ENCODE measurements at places on chromosomes 7 and 10.

GRCh38 chr10:60338002-60338564 is 51.6 kb downstream of the ANK3 start:
- no peak for DNase-seq

GRCh38 chr10:23818484-23818883 is 379.6 kb downstream of the OTUD1 start:
- no peak for DNase-seq

GRCh38 chr7:48420206-48420605 is 248.9 kb downstream of the ABCA13 start:
- DNase-seq, result no peak

- DNase-seq, result no peak
Observed at GRCh38 chr7:151592868-151593486, 73.3 kb upstream of the RHEB start.

DNA sequence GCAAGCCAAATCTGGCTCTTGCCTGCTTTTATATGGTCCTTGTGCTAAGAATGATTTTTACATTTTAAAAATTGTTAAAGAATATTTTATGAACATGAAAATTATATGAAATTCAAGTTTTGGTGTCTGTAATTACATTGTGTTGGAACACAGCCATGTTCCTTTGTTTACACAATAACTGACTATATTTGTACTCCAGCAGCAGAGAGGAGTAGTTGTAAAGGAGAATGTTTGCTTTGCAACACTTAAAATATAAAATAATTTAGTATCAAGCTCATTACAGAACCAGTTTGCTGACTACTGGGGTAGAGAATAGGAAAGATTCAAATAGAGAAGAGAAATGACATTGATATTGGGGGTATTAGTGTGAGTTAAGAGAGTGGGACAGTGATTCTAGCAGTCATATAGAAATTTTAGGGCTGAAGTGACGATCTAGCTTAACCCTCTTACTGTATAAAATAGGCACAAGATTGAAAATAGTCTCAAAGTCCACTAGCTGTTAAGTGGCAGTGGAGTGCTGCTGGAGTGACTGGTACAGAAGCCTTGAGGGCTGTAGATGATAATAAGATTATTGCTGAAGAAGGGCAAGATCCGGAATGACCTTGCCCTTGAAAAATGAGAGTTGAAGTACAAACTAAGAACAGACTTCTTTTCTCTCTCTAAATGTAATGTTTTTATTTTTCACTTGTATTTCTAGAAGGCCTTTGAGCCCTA is 28.2 kb downstream of the SGPL1 start:
- DNase-seq, result no peak

DNA sequence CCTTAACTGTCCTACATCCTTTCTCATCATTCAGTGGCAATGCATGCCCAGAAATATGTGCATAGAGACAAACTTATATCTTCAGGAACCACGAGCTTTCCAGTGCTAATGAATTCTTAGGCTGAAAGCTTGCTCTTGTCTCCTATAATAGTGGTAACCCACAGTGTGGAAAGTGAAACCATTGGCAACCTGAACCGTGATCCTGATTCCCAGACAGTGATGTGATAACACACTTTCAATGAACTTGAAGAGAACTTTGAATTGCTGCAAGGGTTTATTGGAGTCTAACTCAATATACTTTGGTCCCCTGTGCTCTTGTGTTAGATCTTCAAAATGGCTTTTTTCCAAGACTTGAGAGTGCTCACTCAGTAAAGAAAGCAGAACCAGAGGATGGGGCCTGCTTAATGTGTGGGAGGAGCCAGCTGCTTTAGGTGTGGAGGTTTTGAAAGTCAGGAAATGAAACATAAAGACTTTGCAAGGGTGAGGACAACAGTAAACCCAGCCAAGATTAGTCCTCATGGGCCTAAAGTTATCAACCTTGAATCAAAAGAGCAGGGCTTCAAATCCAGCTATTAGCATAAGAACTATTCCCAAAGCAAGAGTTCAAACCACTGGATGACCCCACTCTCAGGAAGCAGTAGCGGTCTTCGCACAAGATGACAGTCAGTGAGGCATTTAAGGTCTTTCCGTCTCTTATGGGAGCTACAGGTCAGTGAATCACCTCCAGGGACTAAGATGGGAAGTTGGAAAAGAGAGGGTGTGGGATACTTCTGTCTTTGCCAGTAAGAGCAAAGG is 332.4 kb upstream of the NRP1 start:
- DNase-seq, result peak; percentile 76

- no peak for DNase-seq
Observed at GRCh38 chr10:51272555-51272954, 198.3 kb downstream of the PRKG1 start.

GRCh38 chr7:50555594-50556140 is 9.5 kb downstream of the DDC start:
- DNase-seq, result no peak

- DNase-seq, result no peak
Observed at GRCh38 chr10:29603223-29603896, 31.4 kb downstream of the SVIL start.

DNA sequence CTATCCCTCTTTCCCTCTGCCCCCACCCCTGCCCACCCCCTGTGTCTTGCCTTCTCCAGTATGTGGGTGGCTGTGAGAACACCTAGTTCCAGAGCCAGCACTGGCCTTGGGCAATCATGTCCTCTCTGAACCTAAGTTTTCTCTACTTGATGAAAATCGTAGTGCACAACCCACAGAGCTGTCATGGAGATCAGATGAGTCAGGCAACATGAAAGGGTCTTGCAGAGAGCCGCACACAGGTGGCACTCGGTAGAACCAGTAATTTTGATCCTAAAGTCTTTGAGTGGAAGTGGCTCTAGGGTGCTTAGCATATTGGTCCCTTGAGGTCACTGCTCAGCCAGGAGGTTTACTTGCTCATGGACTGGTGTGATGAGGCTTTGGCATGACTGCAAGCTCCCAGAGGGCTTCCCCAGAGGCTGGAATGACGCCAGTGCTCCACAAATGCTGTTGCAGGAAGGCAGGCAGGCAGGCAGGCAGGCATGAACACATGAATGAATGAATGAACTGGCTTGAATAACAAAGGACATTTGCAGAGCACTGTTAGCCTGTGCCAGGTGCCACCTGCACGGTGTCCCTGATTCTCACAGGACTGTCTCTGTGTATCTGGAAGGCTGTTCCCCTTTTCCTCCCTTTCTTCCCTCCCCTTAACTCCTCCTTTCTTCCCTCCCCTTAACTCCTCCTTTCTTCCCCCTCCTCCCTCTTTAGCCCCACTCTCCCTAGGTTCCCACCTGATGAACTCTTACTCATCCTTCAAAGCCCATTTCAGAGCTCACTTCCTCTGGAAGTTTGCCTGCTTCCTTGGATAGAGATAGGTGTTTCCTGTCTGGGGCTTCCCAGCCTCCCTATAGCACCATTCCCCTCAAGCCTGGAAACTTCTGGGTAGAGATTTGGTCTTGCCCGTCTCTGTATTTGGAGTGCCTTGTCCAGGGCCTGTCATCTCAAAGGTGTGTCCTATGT is 27.2 kb upstream of the CTBP2 start:
- no peak for DNase-seq

DNA sequence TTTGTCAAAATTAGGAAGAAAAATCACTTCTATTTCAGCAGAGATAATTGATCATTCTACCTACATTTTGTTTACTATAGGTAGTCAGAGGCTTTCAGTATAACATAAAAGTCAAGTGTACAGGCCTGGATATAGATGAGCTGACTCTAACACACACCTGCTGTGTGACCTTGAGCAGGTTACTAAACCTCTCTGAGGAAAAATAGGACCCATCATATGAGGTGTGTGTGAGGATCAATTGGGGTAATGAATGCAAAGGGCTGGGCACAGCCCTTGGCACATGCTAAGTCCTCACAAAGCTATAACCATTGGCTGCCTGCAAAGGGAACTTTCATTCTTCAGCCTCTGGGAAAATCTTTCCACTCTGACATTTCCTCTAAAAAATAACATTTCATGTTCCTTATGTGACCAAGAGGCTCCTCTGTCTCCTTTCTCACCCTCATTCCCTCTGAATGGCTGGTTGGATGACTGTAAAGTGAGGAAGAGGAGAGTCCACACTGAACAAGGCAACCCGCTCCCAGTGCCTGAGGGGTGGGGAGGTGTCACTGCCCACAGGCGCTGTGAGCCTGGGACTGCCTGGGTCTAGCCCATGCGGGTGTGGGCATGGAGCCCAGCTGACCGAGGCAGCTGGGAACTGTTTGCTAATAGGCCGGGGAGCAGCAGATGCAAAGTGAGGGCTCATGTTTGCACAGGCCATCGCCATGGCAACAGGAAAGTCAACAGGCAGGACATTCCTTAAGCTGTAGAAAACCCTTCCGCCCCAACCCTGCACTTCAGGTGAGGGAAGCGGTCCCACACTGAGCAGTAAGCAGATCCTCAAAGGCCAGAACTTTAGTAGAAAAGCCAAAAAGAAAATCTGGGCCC is 36.8 kb downstream of the MYOF start:
- peak; percentile 60 for DNase-seq

- no peak for DNase-seq
Observed at GRCh38 chr10:89189211-89189734, 17.8 kb downstream of the CH25H start.

DNA sequence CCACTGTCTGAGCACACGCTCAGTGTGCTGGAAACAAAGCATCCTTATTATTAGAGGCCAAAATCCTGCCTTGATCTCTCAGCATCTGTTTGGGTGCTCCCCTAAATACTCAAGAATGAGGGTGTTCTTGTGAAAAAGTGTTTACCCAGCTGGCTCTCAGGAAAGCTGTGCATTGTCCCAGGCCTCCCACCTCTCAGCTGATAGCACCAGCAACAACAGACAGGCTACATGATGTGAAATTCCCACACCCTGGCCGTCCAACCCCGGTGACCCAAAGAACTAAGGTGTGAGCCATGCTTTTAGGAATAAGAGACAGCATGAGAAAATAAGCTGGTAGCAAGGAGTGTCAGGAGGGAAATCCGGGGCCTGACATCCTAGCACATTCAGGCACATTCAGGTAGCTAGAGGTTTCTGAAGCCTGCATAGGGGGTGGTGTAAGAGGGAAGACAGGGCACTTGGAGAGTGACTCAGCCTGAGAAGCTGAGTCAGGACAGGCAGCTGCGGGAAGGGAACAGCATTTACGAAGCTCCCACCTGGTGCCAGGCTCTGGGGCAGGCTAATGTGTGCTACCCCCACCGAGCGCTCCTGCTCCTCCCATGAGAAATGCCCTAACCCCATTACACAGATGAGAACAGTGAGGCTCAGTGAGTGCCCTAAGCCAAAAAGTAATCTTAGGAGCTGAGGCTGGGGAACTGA is 205.6 kb downstream of the GRID1 start:
- DNase-seq, result no peak

DNA sequence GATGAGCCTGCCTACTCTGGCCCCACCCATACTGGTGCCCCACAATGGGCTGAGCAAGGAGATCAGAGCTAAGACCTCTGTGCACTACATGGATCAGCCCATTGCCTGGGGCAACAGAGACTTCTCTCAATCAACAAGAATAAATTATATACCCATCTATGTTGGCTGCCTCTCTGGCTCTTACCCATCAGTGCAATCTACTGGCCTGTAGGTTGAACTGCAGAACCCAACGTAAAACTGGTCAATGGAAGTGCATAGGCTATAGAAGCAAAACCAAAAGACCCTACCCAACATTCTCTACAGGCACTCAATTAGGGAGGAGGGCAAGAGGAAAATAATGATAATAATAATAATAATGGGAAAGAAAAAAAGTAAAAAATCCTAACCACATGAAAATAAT is 574.3 kb downstream of the MAGI2 start:
- no peak for DNase-seq

- DNase-seq, result no peak
Observed at GRCh38 chr7:26599982-26600381, 264.4 kb downstream of the SKAP2 start.

DNA sequence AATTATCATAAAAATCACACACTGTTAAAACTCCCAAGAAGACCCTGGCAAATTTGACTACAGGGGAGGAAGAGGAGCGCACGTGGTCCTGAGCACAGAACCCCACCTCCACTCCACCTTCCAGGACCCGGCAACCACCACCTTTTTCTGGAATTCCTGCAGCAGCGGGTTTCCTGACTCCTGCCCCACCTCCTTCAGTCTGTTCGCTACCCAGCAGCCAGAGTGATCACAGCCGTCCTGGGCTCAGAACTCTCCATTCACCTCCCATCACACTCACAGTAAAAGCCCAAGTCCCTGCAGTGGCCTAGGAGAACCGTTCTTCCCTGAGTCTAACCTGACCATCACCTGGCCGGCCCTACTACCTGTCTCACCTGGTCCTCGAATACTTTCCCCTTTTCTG is 107.4 kb upstream of the FAM204A start:
- DNase-seq, result no peak

GRCh38 chr10:6722616-6723004 is 142.5 kb upstream of the PRKCQ start:
- DNase-seq, result no peak

GRCh38 chr10:130409331-130409730 is 273.1 kb downstream of the GLRX3 start:
- no peak for DNase-seq

- no peak for DNase-seq
Observed at GRCh38 chr7:46752881-46753366, 829.0 kb downstream of the TNS3 start.

DNA sequence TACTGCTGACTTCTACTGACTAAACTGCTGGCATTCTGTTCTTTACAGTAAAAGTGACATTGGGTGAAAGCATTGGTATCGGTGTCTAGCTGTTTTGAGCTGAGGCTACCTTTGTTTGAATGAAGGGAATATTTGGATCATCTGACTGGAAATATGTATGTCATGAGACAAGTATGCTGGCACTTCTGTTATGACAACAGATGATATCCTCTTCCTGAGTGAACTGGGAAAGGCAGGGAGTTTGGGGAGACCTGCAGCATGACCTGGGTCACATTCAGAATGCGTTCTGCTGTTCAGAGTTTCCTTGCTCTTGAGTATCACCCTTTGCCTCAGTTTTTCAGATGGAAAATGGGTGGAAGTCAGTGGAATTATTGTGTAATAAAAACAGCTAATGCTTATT is 81.8 kb downstream of the PLCE1 start:
- DNase-seq, result no peak

DNA sequence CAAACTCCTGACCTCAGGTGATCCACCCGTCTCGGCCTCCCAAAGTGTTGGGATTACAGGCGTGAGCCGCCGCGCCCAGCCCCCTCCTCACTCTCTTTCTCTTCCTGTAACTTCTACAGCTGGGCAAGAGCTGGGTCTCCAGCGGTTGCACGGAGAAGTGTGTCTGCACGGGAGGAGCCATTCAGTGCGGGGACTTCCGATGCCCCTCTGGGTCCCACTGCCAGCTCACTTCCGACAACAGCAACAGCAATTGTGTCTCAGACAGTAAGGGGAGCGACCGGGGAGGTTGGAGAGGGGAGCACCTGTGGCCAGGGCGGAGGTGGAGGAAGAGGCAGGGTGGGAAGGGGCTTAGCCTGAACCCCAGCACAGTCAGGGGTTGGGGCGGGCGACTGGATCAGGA is 41.4 kb downstream of the EPHB4 start:
- DNase-seq, result no peak
